ENCODE measurements at places on chromosomes 6 and 20.

- DNase-seq: no peak
Observed at GRCh38 chr6:123940551-123940950, 136.9 kb downstream of the NKAIN2 start.

DNA sequence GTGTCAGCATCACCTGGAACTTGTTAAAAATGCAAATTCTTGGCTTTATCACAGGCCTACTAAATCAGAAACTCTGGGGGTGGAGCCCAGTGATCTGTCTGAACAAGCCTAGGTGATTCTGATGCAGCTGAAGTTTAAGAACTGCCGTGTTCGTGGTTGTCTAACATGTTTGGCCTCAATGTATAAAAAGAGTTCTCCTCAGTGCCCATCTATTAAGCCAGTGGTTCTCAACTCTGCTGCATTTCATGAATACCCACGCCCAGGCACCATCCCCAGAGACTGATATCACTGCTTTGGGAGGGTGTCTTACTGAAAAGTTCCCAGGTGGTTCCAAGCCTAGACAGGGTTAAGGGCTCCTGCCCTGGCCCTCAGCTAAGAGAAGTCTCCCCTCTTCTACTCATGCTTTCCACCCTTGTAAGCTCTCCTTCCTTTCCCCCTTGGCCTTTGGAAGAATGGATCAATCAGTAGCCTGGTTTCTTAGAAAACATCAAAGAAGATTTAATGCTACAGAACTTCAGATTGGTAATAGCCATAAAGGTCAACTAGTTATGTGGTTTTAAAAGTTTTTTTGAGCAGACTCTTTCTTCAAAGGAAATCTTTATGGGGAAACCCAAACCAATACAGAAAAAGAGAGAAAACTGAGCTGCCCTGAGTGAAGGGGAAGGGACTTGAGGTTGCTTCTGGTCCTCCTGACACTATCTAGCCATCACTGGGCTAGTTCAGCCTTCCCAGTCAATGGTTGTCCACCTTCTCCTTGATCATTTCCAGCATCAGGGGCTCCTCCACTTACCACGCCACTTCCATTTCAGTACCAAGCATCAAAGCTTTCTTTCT is 38.9 kb upstream of the TNFAIP3 start:
- no peak for DNase-seq

DNA sequence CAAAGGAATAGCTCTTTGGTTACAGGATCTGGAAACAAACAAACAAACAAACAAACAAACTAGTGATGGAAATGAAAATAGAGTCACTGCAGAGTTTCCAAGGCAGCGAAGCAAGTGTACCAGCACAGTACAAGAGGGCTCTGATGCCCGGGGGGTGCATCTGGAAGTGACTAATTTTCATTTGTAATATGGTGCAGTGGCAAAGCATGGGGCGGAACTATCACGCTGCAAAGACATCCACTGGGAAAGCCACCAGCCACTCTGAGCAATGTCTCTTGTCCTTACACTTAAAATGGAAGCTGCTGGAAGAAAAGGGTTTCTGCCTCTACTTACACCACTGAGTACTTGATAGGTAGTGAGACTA is 44.4 kb upstream of the NEDD9 start:
- no peak for DNase-seq

- DNase-seq: no peak
Observed at GRCh38 chr6:11532097-11532496, 5.5 kb upstream of the TMEM170B start.

GRCh38 chr20:16054985-16055384 is 518.3 kb downstream of the KIF16B start:
- no peak for DNase-seq

DNA sequence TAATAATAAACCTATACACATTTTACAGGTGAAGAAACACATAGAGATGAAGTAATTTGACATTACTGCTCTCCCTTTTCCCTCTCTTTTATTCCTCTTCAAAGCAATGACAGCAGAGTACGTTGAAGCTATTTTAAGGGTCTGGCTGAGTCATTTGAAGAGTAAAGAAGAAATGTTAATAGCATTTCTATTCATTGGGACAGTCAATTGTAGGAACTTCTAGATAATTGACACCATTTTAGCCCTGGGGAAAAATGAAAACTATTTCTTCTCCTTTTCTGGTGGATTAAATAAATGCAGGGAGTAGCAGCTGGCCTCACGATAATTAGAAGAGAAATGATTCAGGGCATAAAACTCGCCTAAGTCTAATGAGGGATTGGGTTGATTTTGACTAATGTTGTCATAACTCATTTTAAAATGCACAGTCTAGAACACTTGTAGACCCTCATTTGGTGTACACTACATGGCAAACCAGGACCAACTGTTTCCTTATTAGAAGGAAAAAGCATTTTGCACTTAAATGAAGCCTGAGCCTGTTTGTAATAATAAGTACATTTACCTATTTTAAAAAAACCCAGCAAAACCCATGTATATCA is 48.1 kb downstream of the RIPOR2 start:
- no peak for DNase-seq
